ENCODE measurements at places on chromosomes 2 and 18.

DNA sequence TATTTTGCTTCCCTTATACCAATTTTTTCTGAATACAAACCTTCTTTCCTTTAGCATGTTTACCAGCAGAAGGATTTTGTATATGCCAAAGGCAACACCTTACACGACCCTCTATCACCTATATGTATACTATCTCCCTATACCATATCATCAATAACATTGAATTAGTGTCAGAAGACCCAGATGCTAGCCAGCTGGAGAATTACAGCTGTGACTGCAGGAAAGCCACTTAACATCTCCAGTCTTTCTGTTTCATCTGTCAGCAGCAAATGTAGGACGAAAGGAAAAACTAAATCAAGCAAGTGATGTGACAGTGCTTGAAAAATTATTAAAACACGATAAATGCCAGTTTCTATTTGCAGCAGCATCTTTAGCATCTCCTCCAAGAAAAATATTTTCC, 193.7 kb downstream of the STK39 start:
- DNase-seq, result no peak

GRCh38 chr2:2871480-2872308, 505.9 kb downstream of the EIPR1 start:
- no peak for DNase-seq

DNA sequence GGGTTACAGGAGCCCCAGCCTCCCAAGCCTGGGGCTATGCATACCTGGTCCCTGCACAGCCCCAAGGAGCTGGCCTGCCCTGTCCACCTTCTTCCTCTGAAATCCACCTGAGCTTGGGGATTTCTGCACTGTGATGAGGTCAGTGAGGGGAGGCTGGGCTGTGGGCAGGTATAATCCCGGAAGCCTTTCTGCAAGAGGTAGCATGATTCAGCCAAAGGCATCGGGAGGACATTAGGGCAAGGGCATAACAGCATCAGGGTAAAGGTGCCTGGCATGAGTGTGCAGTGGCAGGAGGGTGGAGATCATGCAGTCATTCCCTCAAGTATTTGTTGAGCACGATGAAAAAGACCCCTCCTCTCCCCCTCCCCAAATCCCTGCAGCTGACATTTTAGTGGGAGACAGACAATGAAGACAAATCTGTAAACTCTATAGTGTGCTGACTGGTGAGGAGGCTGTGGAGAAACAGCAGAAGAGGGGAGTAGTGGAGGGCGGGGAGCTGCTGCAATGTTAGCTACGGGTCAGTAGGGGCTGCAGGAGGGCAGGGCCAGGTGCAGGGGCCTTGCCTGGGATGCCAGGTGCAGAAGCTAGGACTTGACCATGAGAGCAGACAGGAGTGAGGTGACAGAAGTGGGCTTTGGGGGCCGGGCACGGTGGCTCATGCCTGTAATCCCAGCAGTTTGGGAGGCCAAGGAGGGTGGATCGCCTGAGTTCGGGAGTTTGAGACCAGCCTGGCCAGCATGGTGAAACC, 18.7 kb downstream of the ZFP36L2 start:
- no peak for DNase-seq

DNA sequence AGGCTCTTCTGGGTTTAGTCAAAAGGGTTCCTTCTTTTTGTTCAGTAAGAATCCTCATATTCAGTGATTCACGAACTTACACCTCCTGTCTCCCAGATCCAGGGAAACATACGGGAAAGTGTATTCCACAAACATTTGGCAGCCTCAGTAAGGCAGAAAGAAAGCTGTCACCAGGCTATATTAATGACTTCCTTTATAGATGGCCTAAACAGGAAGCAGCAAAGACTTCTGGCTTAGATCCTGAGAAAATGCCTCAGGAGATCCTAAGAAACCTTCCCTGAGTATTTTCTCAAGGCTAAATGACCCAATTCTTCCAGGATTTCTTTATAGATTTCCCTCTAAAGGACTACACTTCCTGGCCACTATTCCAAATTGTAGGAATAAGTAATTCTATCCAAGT, 1995.5 kb upstream of the CELF4 start:
- DNase-seq, result no peak

DNA sequence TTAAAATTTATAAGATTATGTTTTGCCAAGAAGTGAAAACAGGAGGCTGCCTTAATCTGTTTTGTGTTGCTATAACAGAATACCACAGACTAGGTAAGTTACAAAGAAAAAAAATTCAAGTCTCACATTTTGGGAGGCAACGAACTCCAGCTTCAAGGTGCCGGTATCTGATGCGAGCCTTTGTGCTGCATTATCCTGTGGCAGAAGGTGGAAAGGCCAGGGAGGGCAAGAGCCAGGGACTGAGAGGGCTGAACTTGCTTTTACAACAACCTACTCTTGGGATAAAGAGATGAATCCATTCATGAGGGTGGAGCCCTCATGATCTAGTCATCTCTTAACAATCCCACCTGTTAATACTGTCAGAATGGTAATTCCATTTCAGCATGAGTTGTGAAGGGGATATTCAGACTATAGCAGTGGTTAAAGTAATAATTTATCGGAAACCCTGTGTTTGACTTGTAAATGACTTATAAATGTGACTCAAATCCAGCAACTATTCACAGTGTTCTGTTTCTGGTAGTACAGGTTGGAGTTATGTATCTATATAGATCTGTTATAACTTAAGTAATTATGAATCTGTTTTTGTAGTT, 3.7 kb downstream of the MTX2 start:
- DNase-seq, result no peak

GRCh38 chr2:64143169-64144056, 807 bp downstream of the PELI1 start:
- no peak for DNase-seq

- DNase-seq, result no peak
Observed at GRCh38 chr2:238382381-238382781, 44.3 kb upstream of the ASB1 start.

- DNase-seq, result no peak
Observed at GRCh38 chr18:48313792-48314191, 95.4 kb downstream of the ZBTB7C start.

DNA sequence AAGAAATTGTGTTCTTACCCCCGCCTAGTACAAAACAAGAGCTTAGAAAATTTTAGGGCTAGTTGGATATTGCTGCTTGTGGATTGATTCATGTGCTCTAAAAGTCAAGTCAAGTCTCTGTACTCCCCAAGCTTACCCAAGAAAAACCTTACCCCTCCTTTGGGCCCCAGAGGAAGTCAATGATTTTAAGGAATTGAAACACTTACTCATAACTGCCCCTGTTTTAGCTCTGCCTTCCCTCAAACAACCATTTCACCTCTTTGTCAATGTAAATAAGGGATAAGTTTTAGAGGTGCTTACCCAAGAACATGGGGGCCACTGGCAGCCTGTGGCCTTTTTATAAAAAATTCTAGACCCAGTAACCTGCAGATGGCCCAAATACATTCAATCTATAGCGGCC, 136.6 kb upstream of the RMP24 start:
- no peak for DNase-seq

DNA sequence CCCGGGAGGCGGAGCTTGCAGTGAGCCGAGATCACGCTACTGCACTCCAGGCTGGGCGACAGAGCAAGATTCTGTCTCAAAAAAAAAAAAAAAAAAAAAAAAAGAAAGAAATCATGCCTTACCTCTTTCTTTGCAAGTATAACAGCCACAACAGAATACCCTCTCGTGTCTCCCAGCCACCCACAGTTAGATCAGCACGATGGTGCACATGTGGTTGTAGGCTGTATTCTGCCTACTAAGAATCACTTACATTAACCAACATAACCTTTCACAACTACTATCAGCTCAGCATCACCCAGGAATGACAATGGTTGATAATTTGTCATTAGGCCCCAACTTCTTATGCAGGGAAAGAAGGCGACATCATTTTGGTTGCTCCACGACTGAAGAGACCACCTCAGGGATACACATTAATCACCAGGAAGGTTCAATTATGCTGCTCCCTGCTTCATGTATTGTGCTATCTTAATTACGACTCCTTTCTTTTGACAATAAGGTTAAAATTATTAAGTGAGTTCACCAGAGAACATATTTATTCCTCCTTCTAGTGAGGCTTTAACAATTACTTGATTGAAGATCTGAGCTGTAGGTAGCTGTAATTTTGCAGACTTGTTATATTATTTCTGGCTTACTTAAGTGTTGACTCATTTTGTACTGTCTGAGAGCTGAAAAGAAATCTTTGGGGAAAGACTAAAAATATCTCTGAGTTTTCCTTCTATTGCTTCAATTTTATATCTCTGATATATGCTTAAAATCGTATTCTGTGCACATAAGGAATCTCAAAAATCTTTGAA, 120.1 kb downstream of the LRP1B start:
- DNase-seq, result no peak

DNA sequence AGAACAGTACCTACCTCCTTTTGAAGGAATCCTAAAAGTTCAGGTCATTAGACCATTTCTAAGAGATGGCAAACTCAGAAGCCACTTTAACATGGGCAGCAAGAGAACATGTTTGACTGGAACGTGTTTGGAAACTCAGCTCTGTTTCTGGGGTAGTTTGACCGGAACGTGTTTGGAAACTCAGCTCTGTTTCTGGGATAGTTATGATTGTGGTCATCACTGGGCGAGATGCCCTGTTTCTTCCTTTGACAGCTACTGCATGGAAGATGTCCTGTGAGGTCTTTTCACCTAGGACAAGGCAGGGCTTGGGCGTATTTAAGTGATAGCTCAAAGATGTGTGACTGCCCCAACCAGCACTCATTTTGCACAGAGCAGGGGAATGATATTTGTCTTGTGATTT, 19.9 kb upstream of the SERPINB13 start:
- no peak for DNase-seq

DNA sequence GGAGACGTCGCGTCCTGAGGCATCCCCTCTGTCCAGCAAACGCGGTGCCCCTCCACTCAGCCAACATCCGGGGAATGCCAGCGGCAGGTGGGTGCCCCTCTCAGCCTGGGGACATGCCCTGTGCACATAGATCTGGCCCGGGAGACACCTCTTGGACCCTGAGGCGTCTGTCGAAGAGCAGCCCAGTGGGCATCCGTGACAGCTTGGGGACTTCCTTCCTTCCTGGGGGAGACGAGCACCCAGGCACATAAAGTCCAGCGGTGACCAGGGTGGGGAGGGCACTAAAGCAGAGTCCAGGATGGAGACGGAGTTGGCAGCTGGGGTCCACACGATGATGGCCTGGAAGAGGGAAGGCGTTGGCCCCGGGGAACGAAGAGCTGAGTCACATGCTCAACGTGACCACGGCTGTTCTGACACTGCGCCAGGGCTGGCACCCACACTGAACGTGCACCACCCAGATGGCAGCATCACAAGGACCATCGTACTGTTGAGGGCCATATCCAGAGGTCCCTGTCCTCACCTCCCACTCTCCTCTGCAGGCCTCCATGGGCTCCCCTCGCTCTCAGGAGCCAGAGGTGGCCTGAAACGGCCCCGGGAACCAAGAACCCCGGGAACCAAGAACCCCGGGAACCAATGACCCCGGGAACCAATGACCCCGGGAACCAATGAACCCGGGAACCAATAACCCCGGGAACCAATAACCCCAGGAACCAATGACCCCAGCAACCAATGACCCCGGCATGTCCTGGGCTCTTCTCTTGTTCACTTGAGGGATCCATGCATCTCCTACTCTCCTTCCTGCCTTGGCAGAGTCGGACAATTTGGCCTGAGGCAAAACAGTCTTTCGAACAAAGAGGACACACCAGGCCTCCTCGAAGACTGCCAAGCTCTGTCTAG, 22.6 kb downstream of the HDAC4 start:
- no peak for DNase-seq

- DNase-seq, result peak; percentile 78
Observed at GRCh38 chr18:2914881-2915240, 68.1 kb downstream of the EMILIN2 start.

Data from osteocyte (in vitro differentiated cells).